ENCODE measurements at places on chromosomes 3 and 15.

DNA sequence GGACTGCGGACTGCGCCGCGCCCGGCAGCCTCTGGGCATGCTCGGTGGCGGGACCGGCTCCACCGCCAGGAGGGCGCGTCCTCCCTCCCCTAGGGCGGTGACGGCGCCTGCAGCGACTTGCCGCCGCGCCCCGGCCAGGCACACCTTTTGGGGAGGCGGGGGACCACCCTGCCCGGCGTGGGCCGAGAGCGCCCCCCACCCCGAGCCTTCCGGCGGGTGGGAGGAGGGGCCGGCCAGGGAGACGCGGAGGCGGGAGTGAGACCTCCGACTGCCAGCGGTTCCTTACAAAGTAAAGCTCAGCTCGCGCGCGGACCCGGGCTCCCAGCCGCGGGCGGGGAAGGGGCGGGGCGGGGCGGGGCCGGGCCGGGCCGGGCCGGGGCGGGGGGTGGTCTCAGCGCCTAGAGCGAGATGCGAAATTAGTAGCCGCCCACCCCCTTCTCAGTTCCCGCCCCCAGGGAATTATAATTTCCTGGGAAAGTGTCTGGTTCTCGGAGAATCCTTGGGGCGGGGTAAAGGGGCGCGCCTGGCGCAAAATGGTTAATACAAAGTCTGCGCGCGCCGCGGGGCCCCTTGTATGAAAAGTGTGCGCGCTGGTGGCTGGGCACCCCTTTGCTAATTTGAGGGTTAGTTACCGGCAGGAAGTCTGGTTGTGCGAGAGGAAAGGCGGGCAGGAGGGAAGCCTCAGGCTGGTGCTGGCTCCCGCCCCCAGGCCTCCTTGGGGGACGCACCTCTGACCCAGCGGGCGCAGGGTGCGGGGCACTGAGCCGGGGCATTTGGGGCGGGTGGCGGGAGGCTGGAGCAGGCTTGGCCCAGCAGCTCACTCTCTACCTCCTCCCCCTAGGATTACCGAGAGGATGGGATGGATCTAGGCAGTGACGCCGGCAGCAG lies 224.8 kb upstream of the IL12A start:
- H3K36me3 ChIP-seq: no peaks in the 10 kb centered on the region
- peaks cover 42% of the 10 kb centered on the region for H3K4me1 ChIP-seq
- H3K4me3 ChIP-seq: peak overlapping the region; percentile 61

- no peak overlapping the region for H3K4me3 ChIP-seq
- peaks cover 52% of the 10 kb centered on the region for H3K4me1 ChIP-seq
- H3K27ac ChIP-seq: no peak overlapping the region
- no peaks in the 10 kb centered on the region for H3K27me3 ChIP-seq
Measured at GRCh38 chr15:69579950-69580618, 127.5 kb downstream of the RPLP1 start.

- no peaks in the 10 kb centered on the region for H3K27me3 ChIP-seq
- H3K4me3 ChIP-seq: no peak overlapping the region
- no peaks in the 10 kb centered on the region for H3K36me3 ChIP-seq
- no peaks in the 10 kb centered on the region for H3K4me1 ChIP-seq
Measured at GRCh38 chr3:100076731-100077529, 37.4 kb downstream of the FILIP1L start.

GRCh38 chr3:157487339-157487738 lies 15.9 kb downstream of the VEPH1 start:
- no peak for DNase-seq
- H3K4me1 ChIP-seq: no peaks in the 10 kb centered on the region
- H3K36me3 ChIP-seq: no peaks in the 10 kb centered on the region
- no peak overlapping the region for H3K4me3 ChIP-seq

GRCh38 chr3:61649381-61650170 lies 88.2 kb downstream of the PTPRG start:
- DNase-seq: no peak
- no peak overlapping the region for H3K4me3 ChIP-seq
- H3K4me1 ChIP-seq: peaks cover 4% of the 10 kb centered on the region
- H3K27ac ChIP-seq: no peak overlapping the region

GRCh38 chr3:62011666-62012065 lies 361.7 kb downstream of the FEZF2 start:
- H3K27ac ChIP-seq: no peak overlapping the region
- DNase-seq: no peak
- no peaks in the 10 kb centered on the region for H3K27me3 ChIP-seq
- no peaks in the 10 kb centered on the region for H3K36me3 ChIP-seq
